ENCODE measurements at places on chromosomes 12 and 14. TPM values are rescaled to one million over a fixed set of nuclear protein-coding genes. Genes with fewer than 3 reads are reported as not detected.

CHPT1 gene
- 3.9 TPM for total RNA-seq

NTS gene
- total RNA-seq, result not detected

GRCh38 chr14:88106377-88106776, 101.4 kb downstream of the GPR65 start:
- no peak for DNase-seq

GRCh38 chr12:50926415-50926814, 25.9 kb upstream of the HIGD1C start:
- DNase-seq, result no peak

DNA sequence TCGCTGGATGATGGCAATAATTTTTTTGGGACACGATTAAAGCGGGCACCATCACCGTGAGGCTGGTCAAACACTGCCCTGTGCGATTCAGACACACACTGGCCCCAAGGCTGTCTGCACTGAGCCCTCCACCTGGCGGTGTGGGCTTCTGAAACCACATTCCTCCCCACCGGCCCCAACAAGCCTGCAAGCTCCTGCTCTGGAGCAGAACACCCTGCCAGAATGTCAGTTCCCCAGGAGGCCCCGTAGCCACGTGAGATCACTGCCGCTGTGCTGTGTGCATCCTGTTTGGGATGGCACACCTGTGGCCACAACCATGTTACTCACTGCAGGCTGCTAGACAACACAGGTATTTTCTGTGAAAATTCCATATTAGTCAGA, 7.9 kb downstream of the GSC start:
- no peak for DNase-seq

- no peak for DNase-seq
These were observed 19.3 kb downstream of the SLC25A3 start for GRCh38 chr12:98612696-98613334.

GRCh38 chr14:101965181-101965544, 790 bp downstream of the DYNC1H1 start:
- DNase-seq, result peak; percentile 55

GRCh38 chr14:56276108-56276507, 157.9 kb downstream of the PELI2 start:
- no peak for DNase-seq

DNA sequence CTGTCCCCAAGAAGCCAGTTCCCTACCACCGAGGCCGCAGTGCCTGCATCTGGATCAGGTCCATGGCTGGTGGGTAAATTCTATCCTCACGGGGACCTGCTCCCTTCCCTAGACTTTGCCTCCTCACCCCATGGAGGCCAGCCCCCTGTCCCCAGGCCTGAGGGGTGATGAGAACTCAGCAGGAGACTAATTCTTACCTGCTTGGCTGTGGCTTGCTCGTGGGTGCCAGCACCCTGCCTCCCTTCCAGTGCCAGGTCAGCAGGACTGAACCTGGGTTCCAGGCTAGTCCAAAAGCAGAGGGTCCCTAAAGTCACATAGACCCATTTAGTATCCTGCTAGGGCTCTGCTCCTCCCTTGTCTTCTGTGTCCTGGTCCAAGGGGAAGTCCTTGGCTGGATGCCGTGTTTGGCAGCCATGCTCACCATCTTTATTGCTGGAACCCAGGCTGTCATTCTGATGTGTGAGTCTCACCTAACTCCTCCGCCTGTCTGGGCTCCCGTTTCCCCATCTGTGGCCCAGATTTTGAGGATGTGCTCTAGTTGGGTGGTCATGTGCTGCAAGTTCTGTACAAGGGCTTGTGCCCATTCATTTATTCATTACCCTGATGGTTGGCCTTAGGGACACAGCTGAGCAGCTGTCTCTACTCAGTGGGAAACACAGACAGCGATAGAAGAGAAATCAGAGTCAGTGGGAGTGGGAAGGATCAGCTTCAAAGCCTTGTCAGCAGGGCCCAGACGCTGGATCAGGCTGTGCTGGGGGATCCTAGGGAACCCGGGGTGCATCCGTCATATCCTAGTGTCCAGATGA, 949 bp downstream of the PLBD2 start:
- no peak for DNase-seq

DNA sequence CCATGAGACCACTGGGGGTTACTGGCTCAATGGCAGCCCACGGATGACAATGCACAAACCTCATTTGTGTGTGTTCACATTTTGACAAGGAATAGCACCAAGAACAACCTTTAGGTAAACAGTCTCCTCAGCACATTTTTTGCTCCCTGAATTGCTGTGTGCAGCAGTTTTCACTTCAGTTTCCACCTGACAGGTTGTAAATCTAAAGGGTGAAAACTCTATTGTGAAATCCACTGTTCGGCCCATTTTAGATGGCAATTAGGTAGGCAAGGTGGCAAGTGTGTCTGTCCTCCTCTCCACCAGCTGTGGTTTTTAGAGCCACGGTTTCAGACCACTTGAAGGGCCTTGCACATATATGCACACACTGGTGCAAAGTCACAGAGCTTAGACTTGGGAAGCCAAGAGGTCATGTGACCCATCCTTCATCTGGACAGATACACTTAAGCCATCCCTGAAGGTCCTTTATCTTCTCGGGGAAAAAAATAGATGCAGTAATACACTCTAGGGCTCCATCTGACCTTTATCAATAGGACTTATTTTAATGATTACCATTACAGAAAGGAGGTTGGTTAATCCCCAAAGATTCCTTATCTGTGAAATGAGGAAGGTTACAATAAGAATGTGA, 23.2 kb downstream of the HAL start:
- DNase-seq, result no peak

DNA sequence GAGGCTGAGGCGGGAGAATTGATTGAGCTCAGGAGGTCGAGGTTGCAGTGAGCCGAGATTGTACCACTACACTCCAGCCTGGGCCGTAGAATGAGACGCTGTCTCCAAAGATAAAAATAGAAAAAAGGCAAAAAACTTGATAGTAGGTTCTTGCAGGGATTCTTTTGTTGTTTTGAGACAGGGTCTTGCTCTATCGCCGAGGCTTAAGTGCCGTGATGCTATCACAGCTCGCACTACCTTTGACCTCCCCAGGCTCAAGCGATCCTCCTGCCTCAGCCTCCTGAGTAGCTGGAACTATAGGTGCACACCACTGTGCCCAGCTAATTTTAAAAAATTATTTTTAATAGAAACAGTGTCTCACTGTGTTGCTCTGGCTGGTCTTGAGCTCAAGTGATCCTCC, 4.7 kb downstream of the GOLGA5 start:
- DNase-seq, result no peak

KRT79 gene
- 0.25 TPM for total RNA-seq

TMPRSS12 gene
- not detected for total RNA-seq

- DNase-seq, result no peak
These were observed 47.6 kb downstream of the CRACR2A start for GRCh38 chr12:3705354-3705675.

- DNase-seq, result no peak
These were observed 120.9 kb downstream of the FOXA1 start for GRCh38 chr14:37474191-37474590.

DNA sequence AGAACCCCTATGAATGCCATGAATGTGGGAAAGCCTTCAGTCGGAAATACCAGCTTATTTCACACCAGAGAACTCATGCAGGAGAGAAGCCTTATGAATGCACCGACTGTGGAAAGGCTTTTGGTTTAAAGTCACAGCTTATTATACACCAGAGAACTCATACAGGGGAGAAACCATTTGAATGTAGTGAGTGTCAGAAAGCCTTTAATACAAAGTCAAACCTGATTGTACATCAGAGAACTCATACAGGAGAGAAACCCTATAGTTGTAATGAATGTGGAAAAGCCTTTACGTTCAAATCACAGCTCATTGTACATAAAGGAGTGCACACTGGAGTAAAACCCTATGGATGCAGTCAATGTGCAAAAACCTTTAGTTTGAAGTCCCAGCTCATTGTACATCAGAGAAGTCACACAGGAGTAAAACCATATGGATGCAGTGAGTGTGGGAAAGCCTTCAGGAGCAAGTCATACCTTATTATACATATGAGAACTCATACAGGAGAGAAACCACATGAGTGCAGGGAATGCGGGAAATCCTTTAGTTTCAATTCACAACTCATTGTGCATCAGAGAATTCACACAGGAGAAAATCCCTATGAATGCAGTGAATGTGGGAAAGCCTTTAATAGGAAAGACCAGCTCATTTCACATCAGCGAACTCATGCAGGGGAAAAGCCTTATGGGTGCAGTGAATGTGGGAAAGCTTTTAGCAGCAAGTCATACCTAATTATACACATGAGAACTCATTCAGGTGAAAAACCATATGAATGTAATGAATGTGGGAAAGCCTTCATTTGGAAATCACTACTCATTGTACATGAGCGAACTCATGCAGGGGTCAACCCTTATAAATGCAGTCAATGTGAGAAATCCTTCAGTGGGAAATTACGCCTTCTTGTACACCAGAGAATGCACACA, 22.3 kb downstream of the ZNF268 start:
- DNase-seq, result no peak

DNA sequence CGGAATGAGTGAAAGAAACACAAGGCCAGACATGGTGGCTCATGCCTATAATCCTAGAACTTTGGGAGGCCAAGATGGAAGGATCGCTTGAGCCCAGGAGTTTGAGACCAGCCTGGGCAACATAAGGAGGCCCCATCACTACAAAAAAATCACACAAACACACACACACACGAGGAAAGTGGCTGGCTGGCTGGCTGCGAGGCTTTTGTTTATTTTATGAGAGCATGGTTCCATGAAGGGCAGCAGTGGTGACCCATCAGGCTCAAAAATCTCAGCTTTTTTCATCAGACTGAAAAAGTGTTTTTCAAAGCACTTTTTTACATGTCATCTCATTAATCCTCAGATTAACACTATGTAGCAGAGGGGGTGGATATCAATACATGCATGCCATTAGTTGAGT, 27.7 kb downstream of the VDR start:
- DNase-seq, result no peak

DNA sequence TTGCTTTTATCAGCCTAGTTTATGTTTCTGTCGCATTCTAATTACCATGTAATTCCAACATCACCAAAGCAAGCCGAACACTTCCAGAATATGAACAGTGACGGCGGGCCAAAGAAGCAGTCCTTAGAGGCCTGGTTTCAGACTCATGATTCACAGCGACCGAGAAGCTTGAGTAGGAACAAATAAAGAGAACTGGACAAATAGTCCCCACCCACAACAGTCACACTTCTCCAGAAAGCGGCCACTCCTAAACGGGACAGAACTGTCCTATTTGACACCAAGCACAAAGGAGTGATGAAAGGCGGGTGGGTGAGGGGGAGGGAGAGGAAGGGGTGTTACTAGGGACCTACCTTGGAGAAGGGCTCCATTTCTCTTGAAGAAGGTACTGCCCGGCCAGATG, 136.4 kb downstream of the FOXN3 start:
- DNase-seq, result no peak

DNA sequence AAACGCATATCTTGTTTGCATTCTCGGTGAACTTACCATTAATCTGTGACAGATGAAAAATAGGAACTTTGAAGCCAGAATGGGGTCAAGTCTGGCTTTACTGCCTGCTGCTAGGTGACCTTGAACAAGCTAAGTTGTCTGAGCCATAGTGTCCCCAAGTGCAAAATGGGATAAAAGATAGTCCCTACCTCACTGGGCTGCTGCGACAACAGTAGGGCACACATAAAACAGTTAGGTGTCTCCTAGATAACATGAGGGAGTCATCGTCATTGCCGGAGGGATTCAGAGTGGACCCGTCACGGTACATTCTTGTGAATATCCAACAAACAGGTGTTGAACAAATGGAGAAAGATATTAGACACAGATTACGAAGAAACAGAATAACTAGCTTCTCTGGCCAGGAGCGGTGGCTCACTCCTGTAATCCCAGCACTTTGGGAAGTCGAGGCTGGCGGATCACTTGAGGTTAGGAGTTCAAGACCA, 71.2 kb downstream of the NINJ2 start:
- DNase-seq, result no peak

DNA sequence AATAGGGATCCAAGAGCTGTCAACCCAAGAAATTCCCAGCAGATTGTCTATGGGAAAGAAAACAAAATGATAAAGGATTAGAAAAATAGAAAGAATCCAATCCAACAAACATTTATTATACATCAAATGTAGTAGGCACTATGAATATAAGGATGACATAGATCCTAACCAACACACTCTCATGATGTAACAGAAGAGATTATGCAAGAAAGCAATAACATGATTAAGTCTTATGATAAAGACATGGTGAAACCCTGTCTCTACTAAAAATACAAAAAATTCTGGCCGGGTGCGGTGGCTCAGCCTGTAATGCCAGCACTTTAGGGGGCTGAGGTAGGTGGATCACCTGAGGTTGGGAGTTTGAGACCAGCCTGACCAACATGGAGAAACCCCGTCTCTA, 2.7 kb downstream of the MED6 start:
- no peak for DNase-seq

DNA sequence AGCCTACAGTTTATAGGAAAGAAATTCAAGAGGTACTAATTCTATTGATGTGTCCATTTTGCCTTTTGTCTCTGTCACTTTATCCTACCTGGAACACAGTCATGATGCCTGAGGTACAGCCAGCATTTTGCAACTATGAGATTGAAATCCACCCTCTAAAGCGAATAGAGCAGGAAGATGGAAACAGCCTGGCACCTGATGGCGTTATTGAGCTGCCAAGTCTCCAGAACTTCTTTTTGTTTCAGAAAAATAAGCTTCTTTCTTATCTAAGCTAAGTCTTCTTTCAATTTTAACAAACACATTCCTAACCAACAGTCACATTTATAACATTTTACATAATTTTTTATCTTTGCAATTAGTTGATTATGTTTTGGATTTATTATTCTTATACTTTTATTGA, 182.1 kb downstream of the PAWR start:
- DNase-seq, result no peak
